ENCODE measurements at places on chromosomes 3 and 15. TPM values are rescaled to one million over a fixed set of nuclear protein-coding genes. Genes with fewer than 3 reads are reported as not detected.

The P2RY1 gene
- 2.0 TPM for total RNA-seq

The RETNLB gene
- total RNA-seq: not detected

The DPPA2 gene
- not detected for total RNA-seq

The ALG3 gene
- 78.9 TPM for total RNA-seq

The CASR gene
- total RNA-seq: not detected
